ENCODE measurements at places on chromosomes 2 and 18.
A peak's percentile ranks its signal among the peaks of the same experiment; 100 is the strongest.

GRCh38 chr18:51153659-51154371 is 43.7 kb downstream of the MEX3C start:
- no peak for DNase-seq

DNA sequence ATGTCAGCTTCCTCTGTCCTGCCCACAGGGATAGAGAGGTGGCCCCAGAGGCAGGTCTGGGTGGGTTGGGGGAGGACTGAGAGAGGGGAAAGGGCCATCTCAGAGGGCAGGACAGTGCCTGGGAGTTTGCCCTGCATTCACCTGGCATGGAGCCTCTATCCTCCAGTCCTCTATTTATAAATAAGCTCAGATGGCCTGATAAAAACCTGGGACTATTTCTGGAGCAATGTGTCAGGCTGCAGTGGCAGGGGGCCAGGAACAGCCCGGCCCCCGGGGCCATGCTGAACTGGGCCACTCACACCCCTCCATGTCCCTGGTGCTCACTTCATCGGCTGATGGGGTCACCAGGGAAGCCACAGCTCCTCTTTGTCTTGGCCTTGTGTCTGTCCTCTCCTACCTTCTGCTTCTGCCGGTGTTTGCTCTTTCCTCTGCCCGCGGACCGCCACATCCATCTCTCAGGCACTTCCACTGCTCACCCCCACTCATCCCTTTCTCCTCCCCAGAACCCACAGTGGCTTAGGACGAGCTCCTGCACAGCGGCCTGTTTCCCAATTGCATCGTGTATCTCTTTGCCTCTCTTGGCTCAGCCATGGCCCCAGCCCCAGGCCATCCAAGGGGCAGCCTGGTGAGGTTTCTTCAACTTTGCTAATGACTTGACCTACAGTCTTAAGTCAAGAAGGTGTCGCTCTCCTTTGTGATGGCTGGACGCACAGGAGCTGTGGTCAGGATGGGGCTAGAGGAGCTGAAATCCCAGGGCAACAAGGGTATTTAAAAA is 38.8 kb downstream of the SCTR start:
- no peak for DNase-seq

DNA sequence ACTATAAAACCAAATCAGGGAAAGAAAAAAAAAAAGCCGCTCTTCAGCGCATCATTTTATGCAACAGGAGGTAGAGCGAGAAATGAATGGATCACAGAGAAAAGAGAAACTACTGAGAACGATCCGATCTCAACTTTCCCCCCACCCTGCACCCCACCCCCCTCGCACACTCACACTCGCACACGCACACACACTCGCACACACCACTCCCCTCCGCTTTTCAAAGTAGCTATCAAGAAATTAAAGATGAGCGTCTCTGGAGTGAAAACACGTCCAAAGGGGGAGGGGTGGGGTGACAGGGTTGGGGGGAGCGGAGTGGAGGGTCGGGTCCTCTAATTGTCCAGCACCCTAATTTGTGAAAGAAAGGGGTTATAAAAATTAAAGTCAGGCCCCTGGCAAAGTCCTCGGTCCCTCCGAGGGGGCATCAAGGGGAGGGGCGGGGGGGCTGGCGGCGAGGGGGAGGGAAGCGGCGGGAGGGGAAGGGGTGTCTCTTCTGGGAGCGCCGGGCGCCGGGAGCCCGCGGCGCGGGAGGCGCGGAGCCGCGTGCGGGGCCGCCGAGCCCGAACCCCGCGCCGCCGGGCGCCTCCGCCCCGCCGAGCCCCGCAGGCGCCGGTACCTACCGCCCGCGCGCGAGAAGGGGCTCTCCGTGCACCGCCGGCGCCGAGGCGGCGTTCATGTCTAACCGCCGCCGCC is 428 bp downstream of the TCF4 start:
- DNase-seq: peak; percentile 58

DNA sequence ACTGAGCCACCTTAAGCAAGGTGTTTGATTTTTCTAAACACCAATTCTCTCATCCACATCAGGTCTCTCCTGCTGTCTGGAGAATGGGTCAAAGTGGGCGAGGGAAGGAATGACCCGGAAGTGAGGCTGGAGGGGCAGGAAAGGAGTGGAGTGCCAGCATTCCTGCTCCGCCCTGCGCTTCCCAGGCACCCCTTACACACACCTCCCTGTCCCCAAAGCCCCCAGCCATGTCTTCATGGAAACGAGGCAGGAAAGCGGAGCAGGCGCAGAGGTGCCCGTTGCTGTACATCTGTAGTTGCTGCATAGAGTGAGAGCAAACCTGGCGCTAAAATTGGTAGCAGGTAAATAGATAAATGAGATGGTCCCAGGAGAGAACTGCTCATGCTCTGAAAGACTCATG is 27.2 kb upstream of the NT5DC4 start:
- no peak for DNase-seq

GRCh38 chr2:178517496-178517895 is 37.2 kb downstream of the PLEKHA3 start:
- DNase-seq: no peak

DNA sequence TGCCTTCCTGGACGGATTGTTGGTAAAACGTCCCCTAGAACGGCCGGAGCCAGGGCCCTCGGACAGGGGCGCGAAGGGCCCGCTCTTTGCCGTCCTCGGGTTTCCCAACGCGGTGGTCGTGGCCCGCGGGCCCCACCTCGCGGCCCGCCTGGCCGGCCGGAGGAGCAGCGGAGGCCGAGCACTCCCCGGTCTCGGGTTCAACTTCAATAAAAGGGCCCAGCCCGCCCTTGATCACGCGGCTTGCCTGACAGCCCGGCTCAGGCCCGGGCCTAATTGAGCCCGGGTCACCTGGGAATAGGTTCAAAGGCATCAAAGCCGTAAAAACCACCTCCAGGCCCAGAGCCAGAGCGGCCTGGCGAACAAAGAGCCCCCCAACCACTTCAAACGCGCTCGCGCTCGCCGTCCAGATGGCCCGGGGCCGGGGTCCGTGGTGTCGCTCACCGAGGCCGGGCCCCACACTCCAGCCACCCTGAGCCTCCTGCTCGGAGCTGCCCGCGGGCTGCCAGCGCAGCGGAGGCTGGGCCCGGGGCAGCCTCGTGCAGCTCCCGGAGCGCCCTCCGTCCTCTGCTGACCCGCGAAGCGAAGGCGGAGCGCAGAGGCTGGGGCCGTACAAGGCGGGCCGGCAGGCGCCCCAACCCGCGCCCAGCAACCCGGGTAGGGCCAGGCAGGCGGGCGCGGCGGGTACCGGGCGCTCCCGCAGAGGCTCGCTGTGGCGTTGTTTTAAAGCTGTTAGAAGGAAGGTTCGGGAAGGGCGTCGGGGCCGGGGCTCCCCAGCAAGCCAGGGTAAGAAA is 1.1 kb upstream of the TWIST2 start:
- DNase-seq: no peak

GRCh38 chr2:128282246-128282975 is 36.3 kb downstream of the HS6ST1 start:
- no peak for DNase-seq

DNA sequence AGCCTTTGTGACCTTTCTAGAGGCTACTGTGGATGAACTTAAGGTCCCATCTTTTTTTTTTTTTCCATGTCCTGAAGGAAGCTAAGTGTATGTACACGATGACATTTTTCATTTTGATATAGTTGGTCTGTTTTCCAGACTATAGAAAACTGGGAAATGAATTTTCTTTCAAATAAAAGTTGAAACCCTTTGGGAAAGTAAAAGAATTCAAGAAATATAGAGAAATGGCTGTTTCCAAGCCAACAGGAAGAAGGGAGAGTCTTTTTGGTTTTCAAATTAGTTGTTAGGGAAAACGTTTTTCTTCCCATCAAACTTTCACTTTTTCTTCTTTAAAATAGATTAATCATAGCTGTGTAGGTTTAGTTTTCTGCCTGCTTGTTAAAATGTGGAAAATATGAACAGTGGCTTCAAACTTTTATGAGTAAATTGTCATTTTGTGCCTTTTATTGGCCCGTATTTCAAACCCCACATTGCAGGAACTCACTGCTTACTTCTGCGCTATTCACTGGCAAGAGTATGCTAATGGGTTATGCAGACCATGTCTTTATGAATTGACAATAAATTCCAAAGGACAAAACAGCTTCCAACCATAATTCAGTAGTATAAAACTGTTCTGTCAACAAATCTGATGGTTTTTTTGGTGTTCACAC is 27.7 kb upstream of the LYPD1 start:
- no peak for DNase-seq

DNA sequence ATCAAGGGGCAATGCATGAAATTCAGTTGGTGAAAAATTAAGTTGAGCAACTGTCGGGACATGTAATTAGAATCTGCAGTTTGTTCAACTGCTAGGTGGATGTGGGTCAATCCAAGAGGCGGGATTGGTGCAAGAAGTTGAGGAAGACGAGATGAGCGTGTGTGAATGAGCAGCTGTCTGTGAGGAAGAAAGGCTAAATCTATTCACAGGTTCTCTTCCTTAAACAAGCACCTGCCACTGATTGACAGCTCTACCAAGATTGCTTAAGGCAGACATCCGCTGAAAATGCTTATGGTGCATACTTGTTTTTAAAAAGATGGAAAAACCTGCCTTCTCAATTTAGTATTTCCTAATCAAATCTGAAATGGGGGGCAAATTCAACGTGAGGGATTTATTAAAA is 323.4 kb upstream of the THUMPD2 start:
- no peak for DNase-seq

- DNase-seq: no peak
These were observed 77.0 kb downstream of the ARHGEF33 start for GRCh38 chr2:38966678-38967077.

DNA sequence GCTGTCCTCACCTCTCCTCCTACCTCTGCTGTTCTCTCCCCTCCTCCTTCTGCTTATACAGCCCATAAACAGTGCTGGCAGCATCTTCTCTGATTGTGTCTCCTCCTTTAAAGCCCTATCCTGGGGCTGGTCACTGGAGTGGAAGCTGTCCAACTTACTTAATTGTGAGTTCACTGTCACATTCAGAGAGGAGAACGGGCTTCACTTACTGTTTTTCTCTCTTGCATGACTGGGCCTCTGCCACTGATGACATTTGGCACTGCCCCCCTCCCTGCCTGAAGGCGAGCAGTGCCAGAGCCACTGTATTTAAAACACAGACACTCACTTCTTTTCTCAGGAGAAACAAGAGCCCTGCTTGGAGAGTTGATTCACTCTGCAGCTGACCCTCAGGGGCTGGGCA is 12.3 kb downstream of the GAD1 start:
- DNase-seq: no peak

DNA sequence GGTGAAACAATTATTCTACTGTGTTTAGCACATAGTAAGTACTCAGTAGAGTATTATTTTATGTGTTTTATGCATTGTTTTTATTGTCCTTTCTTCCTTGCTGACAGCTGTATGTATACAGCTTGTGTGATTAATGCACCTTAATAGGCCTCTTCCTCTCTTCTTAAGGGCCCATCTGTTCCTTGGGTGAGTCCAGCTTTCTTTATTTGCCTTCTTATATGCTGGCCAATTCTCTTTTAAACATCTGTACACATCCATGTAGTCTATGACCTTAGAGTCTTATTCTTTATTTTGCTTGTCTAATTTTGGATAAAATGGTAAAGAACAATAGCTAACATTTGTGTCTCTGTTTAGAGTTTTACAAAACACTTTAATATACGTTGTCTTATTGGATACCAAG is 333.7 kb upstream of the MEIS1 start:
- no peak for DNase-seq

GRCh38 chr2:71120195-71120594 is 9.8 kb downstream of the MCEE start:
- no peak for DNase-seq

- no peak for DNase-seq
These were observed 176.4 kb downstream of the AGAP1 start for GRCh38 chr2:235669983-235670962.

GRCh38 chr2:234444893-234445292 is 52.0 kb downstream of the ARL4C start:
- no peak for DNase-seq

DNA sequence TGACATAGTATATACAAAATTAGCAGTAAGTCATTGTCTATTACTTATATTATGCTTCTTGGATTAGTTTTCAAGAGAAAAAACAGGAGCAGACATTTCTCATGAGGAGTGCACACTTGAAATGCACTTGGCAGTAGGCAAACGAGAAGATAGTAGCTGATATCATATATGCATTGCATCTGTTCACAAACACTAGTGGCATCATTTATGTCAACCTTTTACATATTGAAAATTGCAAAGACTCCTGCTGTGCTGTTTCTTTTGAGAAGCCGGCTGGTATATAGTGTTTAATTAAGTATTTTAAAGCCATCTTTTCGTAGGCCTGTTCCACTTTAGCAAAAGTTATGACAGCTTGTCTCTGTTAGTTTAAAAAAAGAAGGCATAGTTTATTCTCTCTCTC is 58.4 kb upstream of the SLC8A1 start:
- DNase-seq: no peak

GRCh38 chr2:209323738-209324137 is 100.1 kb upstream of the MAP2 start:
- DNase-seq: no peak

- no peak for DNase-seq
These were observed 35.0 kb downstream of the ADD2 start for GRCh38 chr2:70732766-70733645.

GRCh38 chr2:85810371-85811179 is 56.8 kb downstream of the ATOH8 start:
- no peak for DNase-seq
